ENCODE measurements at places on chromosomes 1 and 21.

GRCh38 chr1:17550729-17551584, 11.5 kb downstream of the ARHGEF10L start:
- no peak for DNase-seq

GRCh38 chr1:158095737-158096335, 84.9 kb upstream of the CD1D start:
- DNase-seq, result no peak

DNA sequence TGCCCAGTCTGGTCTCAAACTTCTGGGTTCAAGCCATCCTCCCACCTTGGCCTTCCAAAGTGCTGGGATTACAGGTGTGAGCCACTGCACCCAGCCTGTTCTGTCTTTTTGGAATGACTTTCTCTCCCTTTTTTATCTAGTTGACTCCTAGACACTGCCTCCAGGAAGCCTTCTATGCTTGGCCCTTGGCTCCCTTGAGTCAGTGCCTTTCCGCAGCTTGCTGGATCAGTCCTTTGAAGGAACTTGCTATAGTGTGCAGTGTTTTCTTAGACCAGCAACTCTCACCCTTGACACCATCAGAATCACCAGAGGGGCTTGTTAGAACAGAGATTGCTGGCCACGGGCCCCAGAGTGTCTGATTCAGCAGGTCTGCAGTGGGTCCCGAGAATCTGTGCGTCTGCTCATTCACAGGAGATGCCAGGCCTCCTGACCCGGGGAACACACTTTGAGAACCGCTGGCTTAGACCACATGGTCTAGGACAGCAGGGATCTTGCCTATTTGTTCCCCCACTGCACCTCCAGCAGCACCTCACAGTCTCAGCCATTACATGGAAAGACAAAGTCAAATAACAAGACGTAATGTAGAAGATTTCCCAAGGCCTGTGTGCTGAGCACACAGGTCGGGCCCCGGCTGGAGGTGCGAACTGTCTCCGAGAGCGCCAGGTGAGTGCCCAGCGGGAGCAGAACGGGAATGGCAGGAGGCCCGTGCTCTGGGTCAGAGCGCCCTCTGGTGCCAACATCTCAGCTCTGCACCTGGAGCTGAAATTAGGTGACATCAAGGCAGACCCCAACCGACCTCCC, 27.4 kb upstream of the CTPS1 start:
- DNase-seq, result peak; percentile 40

DNA sequence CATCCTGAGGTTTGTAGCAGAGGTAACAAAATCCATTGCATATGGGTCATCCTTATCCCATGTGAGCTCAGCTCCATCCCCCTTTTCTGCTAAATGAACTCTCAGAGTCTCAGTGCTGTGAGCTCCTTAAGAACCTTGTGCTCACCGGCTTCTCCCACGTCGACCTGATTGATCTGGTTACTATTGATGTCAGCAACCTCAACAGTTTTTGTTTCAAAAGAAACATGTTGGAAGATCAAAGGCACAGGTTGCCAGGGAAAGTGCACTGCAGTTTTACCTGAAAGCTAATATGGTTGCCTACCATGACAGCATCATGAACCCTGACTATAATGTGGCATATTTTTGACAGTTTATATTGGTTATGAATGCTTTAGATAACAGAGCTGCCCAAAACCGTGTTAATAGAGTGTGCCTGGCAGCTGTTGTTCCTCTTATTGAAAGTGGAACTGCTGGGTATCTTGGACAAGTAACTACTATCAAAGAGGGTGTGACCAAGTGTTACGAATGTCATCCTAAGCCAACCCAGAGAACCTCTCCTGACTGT, 131.4 kb downstream of the HS2ST1 start:
- no peak for DNase-seq

GRCh38 chr1:17004466-17005364, 7.0 kb downstream of the ATP13A2 start:
- DNase-seq, result no peak

DNA sequence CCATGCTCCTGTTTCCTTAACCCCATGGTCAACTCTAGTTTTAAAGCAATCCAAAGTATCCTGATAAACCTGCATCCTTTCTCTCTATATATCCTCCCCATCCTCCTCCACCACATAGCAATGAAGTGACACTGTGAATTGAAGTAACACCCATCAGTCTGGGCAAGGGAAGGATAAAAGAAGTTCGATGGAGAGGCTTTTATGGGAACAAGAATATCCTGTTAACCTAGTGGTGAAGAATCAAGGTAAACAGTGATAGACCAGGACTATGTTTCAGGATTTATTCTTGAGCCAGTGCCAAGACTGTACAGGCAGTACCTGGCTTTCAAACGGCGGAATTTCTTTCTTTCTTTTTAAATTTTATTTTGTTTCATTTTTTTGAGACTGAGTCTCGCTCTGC, 17.6 kb downstream of the RABIF start:
- no peak for DNase-seq

- DNase-seq, result no peak
Measured at GRCh38 chr1:225146478-225146877, 217.0 kb downstream of the DNAH14 start.

- no peak for DNase-seq
Measured at GRCh38 chr1:209431813-209432442, 151.6 kb upstream of the CAMK1G start.

DNA sequence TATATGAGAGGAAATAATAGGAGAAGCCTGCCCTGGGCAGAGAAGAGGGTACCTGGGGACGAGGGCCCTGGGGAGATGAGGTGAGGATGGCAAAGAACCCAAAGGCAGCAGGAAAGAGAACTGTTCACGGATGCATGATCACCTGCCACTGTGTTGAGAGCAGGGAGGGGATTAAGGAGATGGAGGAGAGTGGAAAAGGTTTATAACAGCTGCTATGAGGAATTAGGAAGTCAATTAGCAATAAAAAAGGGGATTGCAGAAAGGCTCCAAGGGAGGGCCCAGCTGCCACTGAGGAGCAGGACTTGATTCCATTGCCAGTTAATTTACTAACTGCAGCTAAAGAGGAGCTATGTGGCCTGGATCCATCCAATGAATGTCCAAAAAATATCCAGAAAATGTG, 61.1 kb downstream of the GFI1 start:
- no peak for DNase-seq

- DNase-seq, result no peak
Measured at GRCh38 chr1:205012391-205013140, 30.4 kb upstream of the CNTN2 start.

DNA sequence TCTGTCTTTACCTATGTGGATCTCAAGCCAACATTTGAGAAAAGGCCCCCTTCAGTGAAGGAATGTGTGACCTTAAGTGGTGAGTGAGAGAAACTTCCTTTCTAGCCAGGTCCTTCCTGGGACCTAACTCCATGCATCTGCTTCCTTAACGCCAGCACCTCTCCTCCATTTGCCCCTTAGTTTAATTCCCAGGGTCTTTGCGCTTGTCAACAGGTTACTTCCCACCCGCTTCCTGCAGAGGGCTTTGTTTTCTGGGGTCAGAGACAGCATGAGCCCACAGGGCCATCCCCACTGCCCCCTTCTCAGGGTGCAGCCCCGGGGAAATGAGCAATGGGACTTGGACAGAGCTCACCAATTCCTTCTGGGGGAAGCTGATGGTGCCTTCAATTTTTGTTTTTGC, 54.8 kb downstream of the EVA1C start:
- no peak for DNase-seq
